Muscle of arm (tissue), 14 donors: ENCODE measurements at places on chromosomes 6 and 20.
A peak's percentile ranks its signal among the peaks of the same experiment; 100 is the strongest.

GRCh38 chr6:90701146-90701781 is 114.4 kb upstream of the MAP3K7 start:
- DNase-seq: no peak

GRCh38 chr6:64054861-64055260 is 419.3 kb downstream of the PHF3 start:
- no peak for DNase-seq

DNA sequence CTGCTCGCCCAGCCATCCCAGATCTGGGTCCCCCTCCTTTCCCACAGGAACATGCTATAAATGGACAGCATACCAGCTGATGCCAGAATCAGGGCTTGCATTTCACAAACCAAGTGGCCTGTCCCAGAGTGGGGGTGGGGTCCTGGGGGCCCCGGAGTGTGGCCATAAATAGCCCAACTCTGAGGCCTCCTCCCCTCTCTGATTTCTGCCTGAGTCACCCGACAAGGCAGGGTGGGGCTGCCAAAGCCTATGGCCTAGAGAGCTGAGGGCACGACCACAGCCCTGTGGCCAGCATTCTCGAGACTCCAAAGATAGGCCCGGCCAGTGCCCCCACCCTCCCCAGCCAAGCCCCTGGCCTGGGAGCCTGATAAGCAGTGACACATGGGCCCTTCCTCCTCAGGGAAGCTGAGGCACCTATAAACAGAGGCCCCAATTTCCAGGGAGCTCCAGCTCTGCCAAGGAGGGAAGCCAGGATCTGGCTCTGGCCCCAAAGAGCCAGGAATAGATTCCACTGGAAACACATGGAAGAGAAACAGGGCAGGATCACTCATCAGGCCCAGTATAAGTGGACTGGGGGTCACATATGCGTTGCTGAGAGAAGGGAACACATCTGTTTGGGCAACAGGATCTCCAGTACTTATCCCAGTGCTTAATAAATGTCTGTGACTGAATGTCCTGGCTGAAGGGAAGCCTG is 20.3 kb downstream of the SNTA1 start:
- DNase-seq: no peak

- DNase-seq: no peak
Observed at GRCh38 chr6:83883240-83883639, 23.8 kb downstream of the CYB5R4 start.

GRCh38 chr6:155066921-155067680 is 72.0 kb downstream of the TIAM2 start:
- peak; percentile 56 for DNase-seq

GRCh38 chr20:10655720-10656669 is 17.8 kb downstream of the JAG1 start:
- DNase-seq: no peak

DNA sequence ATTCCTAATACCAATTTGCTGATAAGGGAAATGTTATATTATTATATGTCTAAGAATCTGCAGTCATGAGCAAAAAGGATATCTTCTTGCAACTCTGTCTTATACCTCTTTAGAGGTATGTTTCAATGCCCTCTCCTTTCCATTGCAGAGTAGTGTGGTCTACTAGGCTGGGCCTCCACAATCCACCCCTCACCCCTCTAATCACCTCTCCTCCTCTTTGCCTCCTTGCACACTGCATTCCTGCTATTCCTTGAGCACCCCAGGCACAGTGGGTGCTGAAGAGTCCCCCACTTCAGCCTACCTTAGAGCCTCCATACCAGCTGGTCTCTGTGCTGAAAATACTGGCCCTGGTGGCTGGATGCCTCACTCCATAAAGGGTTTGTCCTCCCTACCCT is 26.9 kb downstream of the ARMC2 start:
- no peak for DNase-seq

- DNase-seq: no peak
Observed at GRCh38 chr6:32709625-32710024, 31.6 kb upstream of the HLA-DQA2 start.

- DNase-seq: no peak
Observed at GRCh38 chr6:280775-281468, 11.4 kb upstream of the DUSP22 start.

GRCh38 chr6:36596356-36596755 is 2.2 kb downstream of the SRSF3 start:
- DNase-seq: no peak

GRCh38 chr20:59004763-59005522 is 2.1 kb downstream of the CTSZ start:
- DNase-seq: no peak

DNA sequence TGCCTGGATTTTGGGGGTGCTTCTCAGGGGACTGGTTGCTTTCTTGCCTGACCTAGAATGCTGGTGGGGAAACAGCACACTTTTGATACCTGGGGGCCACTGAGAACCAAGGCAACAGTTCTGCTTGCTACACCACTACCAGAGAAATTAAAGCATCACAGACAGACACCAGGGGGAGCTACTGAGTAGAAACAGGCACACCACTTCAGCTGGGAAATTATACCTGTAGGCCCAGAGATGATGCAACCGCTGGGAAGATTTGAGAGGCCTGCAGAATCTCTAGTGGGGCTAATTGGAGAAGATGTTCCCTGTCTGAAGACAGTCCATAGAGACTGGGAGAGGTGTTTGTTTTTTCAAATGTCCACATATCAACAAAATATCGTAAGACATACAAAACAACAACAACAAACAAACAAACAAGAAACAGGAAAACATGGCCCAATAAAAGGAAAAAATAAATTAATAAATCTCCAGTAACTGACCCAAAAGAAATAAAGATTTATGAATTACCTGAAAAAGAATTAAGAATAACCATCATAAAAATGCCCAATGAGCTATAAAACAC is 129.4 kb upstream of the RIN2 start:
- peak; percentile 24 for DNase-seq

GRCh38 chr20:63759377-63759901 is 19.9 kb downstream of the SLC2A4RG start:
- no peak for DNase-seq

DNA sequence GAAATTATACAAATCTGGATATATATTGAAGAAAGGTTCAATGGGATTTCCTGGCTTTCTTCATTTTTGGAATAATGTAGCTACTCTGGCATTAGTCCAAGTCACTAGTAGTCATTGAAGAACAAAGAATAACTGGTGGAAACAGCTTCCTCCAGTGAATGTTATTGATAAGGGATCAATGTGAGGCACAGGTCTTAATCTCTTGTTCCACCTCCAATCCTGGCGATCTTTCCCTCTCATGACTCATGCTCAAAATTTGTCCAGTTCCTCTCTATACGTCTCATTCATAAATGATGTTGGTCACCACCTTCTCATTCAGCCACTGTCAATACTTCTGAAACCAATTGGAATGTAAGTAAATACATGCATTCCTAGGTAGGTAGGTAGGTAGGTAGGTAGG is 185.0 kb upstream of the BMP2 start:
- DNase-seq: no peak

- DNase-seq: no peak
Observed at GRCh38 chr20:50363027-50363426, 147.2 kb upstream of the PTPN1 start.

- DNase-seq: no peak
Observed at GRCh38 chr6:152977556-152977955, 5.3 kb downstream of the FBXO5 start.

- DNase-seq: no peak
Observed at GRCh38 chr20:54350415-54350814, 125.0 kb upstream of the DOK5 start.

DNA sequence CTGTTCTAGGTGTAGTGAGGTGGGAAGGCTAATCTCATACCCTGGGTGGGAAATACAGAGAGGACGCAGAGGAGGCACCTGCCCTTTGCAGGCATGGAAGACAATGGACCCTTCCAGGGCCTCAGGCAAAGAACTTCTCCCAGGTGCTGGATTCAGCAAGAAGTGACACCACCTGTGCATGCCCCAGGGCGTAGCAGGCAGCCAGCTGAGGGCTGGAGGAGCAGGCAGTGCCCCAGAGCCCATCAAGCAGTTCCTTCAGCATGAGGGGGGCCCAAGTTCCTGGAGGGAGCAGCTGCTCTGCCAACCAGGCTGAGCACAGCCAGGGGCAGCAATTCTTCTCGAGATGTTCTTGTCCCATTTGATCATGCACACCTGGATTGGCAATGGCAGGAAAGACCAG is 170.3 kb upstream of the PDE10A start:
- DNase-seq: no peak

DNA sequence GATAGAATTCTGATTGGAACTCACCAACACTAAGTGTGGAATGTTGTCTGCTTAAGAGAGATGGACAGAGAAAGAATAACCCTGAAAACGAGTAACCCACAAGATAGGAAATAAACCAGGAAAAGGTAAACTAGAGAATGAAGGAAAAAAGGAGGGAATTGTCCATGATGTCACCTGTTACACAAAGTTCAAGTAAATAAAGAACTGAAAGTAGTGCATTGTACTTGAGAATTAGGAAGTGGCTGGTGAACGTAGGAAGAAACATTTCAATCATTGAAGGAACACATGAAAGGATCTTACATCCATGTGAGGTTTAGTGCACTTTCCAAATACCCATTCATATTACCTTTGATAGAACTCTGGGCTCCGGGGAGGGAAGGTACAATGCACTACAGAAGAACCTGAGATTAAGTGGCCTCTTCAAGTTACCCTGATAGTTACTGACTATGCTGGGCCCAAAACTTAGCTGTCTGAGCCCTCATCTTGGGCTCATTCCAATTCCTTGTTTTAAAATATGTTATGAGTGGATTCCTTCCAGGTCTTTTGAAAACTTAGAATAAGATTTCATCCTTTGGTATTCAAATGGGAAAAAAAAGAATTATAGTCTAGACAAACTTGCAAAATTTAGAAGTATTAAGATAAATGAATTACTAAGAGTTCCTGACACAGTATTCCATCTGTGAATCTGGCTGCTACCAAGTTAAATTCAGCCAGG is 1.1 kb upstream of the STX7 start:
- no peak for DNase-seq

DNA sequence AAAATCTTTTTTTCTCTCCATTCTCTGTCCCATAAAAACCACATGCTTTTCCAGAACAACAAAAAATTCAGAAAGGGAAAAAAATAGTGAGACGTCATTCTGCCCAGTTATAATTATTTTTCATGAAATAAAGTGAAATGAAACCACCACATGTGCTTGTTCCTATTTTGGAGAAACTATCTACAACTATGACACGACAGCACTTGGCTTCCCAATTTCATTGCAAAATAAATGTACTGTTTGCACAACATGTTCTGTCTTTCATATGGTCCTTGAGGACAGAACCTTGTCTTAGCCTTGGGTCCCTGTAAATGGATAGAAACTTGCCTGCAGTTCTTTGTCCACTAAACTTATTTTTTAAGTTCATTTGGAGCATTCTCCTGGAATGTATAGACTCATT is 5.6 kb upstream of the MAN1A1 start:
- no peak for DNase-seq

GRCh38 chr6:163826629-163827028 is 412.1 kb downstream of the QKI start:
- no peak for DNase-seq

DNA sequence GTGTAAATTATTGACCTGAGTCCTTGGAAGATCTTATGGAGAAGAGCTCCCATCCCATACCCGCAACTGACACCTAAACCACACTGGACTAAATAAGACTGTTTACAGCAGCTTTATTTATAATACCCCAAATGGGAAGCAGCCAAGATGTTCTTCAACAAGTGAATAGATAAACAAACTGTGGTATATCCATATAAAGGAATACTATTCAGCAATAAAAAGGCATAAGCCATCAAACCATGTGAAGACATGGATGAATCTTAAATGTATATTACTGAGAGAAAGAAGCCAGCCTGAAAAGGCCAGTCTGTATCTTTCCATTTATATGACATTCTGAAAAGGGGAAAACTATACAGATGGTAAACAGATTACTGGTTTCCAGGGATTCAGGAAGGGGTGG is 212.7 kb downstream of the TPBG start:
- DNase-seq: no peak

DNA sequence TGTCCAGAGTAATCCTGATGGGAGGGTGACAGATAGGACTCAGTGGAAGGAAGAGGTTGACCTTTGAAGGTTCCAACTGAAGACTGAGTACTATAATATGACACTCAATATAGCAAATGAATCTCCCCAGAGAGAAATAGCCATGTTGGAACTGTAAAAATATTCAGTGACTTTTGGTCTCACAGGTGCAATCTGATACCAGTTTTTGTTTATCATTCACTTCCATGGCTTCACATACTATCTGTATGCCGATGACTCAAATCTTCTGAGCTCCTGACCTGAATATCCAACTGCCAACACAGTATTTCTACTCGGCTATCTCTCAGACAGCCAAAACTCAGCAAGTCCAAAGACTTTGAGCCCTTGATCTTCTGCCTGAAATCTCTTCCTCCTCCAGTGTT is 21.8 kb upstream of the PKHD1 start:
- DNase-seq: no peak

DNA sequence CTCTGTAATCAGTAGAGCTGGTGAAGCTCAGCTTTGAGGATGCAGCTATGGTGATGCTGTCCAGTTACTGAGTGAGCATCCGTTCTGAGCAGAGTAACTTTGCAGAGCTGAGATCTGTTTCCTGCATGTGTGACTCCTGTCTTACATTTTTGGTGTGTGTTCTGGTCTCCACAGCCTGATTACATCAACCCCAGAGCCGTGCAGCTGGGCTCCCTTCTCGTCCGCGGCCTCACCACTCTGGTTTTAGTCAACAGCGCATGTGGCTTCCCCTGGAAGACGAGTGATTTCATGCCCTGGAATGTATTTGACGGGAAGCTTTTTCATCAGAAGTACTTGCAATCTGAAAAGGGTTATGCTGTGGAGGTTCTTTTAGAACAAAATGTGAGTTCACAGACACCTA is 81.6 kb downstream of the FAM120B start:
- DNase-seq: no peak

DNA sequence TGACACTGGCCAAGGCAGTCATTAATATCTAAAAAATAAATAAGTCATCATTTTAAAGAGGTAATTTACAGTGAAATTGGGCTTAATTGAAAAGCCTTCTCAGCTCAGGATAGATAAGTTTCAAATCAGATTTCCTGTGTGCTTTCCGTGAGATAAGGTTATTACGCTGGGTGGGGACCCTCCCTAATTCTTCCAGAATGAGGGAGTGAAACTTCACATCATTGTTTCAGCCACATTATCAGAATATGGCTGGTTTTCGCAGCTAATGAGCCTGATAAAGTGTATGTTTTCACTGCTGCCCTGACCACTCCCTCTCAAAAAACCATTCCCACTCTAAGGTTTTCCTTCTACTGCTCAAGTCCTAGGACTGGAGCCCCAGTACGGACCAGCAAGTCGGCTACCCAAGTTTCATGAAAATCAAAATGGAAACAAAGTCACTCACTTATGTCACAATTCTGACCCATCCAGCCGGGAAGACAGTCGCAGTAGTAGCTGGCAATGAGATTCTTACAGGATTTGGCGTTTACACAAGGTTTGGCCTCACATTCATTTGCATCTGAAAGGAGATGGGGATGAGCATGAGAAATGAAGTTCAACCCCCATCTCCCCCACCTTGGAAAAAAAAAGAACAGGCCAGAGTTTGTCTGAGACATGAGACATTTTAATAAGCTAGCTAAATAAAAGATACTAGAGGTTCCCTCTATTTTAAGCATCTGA is 24.6 kb downstream of the JAG1 start:
- DNase-seq: no peak

- no peak for DNase-seq
Observed at GRCh38 chr6:166599205-166599604, 12.7 kb upstream of the RAMACL start.
